GM23338 (cell line): ENCODE measurements at places on chromosomes 16 and 17.

GRCh38 chr16:27799896-27800295, 250.0 kb downstream of the KATNIP start:
- no peak overlapping the region for H3K4me3 ChIP-seq
- no peaks in the 10 kb centered on the region for H3K36me3 ChIP-seq

DNA sequence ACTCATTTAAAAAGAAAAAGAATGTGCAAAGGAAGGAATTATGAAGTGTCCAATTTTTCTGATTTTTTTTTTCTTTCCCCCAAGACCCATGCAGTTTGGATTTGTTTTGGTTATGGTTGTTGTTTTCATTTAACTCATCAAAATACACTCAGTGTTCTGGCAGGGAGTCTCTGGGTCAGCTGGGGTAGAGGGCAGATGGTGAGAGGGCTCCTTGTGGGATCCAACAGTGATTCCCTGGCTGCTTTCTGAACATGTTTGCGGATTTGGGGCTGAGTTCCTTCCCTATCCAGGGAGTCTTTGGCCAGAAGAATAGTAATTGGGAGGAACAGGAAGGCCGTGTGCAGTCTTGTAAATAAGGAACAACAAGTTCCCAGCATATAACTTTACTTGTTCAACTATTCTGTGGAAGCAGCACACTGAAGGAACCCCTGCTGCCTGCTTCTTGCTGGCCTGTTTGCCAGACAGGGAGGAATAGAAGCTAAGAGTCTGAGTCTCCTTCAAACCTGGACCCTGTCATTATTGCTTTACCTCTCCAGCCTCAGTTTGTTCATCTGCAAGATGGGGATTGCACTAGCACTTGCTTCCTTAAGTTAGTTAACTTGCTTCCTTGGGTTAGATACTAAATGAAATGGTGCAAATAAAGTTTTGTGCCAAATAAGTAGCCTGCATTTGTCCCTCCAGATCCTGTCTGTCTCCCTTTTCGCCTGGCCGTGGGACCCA, 32.1 kb downstream of the C17orf67 start:
- no peak overlapping the region for H3K27ac ChIP-seq
- no peaks in the 10 kb centered on the region for H3K27me3 ChIP-seq
- no peak overlapping the region for H3K4me3 ChIP-seq
- no peaks in the 10 kb centered on the region for H3K4me1 ChIP-seq

DNA sequence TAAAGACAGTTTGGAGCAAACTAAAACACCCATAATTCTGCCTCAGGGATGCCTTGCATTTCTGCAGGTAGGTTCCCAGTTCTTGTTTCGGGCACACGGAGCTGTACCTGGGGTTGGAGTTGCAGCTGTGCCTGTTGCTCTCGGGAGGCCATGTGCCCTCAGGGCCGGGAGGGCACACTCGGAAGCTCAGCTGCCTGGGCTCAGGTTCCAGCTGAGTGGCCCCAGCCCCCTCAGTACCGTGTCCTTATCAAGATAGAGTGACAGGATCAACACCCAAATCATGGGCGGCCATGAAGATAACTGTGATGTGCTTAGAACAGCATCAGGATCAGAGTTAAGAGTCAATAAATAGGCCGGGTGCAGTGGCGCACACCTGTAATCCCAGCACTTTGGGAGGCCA, 107.9 kb downstream of the SNX29 start:
- no peak for DNase-seq
- H3K36me3 ChIP-seq: no peaks in the 10 kb centered on the region
- peaks cover 4% of the 10 kb centered on the region; the same call in 1 of the 2 replicates for H3K4me1 ChIP-seq
- H3K27me3 ChIP-seq: peaks cover 11% of the 10 kb centered on the region

- H3K27ac ChIP-seq: no peak overlapping the region
- H3K4me3 ChIP-seq: no peak overlapping the region
- no peaks in the 10 kb centered on the region for H3K36me3 ChIP-seq
- H3K4me1 ChIP-seq: no peaks in the 10 kb centered on the region
Measured at GRCh38 chr17:65953316-65954147, 238.4 kb downstream of the CEP112 start.

DNA sequence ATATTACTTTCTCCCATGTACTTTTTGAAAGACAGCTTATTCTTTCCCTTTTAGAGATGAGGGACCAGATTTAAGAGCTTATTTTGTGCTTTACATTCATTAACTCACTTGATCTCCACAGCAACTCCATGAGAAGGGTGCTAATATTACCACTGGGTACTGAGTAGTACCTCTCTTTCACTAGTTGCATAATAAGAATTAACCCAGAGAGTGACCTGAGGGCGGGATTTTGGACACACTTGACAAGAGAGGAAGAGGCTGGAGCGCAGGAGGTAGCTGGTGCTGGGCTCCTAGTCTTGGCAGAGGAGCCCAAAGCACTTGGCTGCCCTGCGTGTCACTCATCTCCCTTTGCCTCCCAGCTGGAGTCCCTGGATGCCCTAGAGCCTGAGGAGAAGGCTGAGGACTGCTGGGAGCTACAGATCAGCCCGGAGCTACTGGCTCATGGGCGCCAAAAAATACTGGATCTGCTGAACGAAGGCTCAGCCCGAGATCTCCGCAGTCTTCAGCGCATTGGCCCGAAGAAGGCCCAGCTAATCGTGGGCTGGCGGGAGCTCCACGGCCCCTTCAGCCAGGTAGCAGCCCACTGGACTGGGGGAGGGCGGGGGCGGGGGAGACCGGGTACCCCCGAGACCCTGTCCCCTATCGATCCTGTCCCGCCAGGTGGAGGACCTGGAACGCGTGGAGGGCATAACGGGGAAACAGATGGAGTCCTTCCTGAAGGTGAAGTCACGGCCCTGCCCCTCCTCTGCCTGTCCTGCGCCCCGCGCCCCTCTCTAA, 1.7 kb upstream of the MAZ start:
- DNase-seq: peak; percentile 28
- H3K4me3 ChIP-seq: peak overlapping the region; percentile 91
- H3K27me3 ChIP-seq: no peaks in the 10 kb centered on the region
- peaks cover 20% of the 10 kb centered on the region; the same call in 1 of the 2 replicates for H3K36me3 ChIP-seq

- H3K27ac ChIP-seq: 0 out of 2 replicates have a peak overlapping the region, but pooled peaks have one; percentile 28
- DNase-seq: no peak
- no peaks in the 10 kb centered on the region for H3K36me3 ChIP-seq
- H3K4me3 ChIP-seq: no peak overlapping the region
- no peaks in the 10 kb centered on the region for H3K4me1 ChIP-seq
Measured at GRCh38 chr17:58822148-58823050, 66.7 kb downstream of the PPM1E start.

DNA sequence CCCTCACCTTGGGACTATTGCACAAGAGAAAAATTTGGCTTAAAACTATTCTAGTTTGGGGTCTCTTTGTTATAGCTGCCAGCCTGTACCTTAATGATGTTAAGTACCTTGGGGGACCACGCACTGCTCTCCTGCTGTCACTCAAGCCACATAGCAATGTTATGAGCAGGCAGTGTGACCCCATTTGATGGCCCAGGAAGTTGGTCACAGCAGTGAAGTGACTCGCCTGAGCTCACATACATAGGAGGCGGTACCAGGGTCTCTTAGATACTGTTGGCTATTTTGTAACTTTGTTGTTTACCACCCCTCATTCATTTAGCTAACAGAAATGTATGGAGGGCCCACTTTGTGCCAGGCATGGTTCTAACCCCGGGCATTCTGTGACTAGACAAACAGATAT, 16.4 kb downstream of the KCNG4 start:
- DNase-seq: no peak
- H3K4me1 ChIP-seq: peaks cover 4% of the 10 kb centered on the region; the same call in 1 of the 2 replicates
- no peaks in the 10 kb centered on the region for H3K36me3 ChIP-seq
- no peaks in the 10 kb centered on the region for H3K27me3 ChIP-seq
- H3K27ac ChIP-seq: no peak overlapping the region
- H3K4me3 ChIP-seq: no peak overlapping the region

- H3K4me1 ChIP-seq: no peaks in the 10 kb centered on the region; the same call in 1 of the 2 replicates
- no peaks in the 10 kb centered on the region for H3K36me3 ChIP-seq
- H3K4me3 ChIP-seq: no peak overlapping the region
- H3K27ac ChIP-seq: no peak overlapping the region
Measured at GRCh38 chr17:1143573-1143972, 36.2 kb downstream of the ABR start.

GRCh38 chr17:7029659-7030058, 6.2 kb upstream of the SLC16A13 start:
- H3K27ac ChIP-seq: no peak overlapping the region
- DNase-seq: no peak
- no peaks in the 10 kb centered on the region for H3K27me3 ChIP-seq
- H3K4me3 ChIP-seq: no peak overlapping the region
- no peaks in the 10 kb centered on the region for H3K36me3 ChIP-seq
- H3K4me1 ChIP-seq: peaks cover 3% of the 10 kb centered on the region; the same call in 1 of the 2 replicates

DNA sequence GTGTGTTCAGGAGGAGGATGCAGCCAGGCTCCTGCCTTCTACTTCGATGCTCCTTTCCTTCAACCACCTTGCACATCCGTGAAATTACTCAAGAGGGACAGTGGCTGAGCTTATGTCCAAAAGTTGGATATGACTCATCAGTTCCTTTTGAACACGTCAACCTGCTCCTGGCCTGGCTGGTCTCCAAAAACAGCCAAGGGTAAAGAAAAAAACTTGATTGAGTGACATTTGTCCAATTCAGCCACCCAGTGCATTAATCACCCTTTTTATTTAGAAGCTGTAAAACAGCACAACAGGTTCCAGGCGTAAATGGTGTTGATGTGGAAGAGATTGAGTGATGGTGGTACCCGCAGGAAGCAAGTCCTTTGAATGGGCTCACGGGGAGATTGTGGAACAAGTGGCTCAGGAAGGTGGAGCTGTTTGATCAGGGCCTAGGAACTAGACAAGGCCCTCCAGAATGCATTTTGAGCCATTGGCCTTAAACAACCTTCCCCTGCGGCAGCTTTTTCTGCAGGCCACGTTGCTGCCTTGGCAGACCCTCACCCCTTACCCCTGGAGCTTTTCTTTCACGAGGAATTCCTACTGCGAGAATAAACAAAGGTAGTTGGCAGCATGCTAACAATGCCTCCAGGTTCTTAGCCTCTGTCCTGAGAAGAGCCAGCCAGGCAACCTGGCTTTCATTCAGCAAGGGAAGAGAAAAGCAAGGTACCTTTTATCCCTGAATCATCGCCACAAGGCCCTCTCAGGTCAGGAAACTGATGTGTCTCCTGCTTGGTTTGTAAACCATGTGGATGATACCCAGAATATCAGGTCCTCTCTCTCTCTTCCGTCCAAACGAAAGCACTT, 173.3 kb upstream of the CACNG5 start:
- no peaks in the 10 kb centered on the region for H3K36me3 ChIP-seq
- no peak for DNase-seq
- H3K27ac ChIP-seq: no peak overlapping the region

DNA sequence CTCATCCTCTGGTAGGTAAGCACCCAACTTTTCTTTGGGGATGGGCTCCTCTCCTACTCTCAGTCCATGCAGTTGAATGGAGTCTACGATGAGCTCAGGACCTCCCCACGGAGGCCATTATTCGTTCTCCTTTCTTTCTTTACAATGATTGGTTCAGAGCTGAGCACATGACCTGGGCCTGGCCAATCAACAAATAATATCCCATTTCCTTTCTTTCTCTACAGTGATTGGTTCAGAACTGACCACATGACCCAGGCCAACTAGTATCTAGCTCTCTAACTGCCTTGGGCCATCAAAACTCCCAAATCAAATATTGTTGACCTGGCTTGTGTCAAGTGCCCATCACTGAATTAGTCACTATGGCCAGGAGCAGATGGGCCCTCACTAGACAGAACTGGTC, 129.2 kb downstream of the USP31 start:
- H3K27ac ChIP-seq: no peak overlapping the region
- DNase-seq: no peak
- no peak overlapping the region for H3K4me3 ChIP-seq
- H3K4me1 ChIP-seq: no peaks in the 10 kb centered on the region
- no peaks in the 10 kb centered on the region for H3K27me3 ChIP-seq

- H3K27ac ChIP-seq: no peak overlapping the region
- no peaks in the 10 kb centered on the region for H3K36me3 ChIP-seq
- H3K27me3 ChIP-seq: no peaks in the 10 kb centered on the region
Measured at GRCh38 chr17:81192386-81193050, 26.5 kb upstream of the AATK start.

- no peak for DNase-seq
- H3K36me3 ChIP-seq: no peaks in the 10 kb centered on the region
- H3K4me1 ChIP-seq: no peaks in the 10 kb centered on the region; the same call in 1 of the 2 replicates
- H3K27ac ChIP-seq: no peak overlapping the region
- H3K4me3 ChIP-seq: no peak overlapping the region
Measured at GRCh38 chr17:40552806-40553693, 12.2 kb downstream of the CCR7 start.

GRCh38 chr16:11806721-11807120, 9.7 kb upstream of the ZC3H7A start:
- no peaks in the 10 kb centered on the region for H3K27me3 ChIP-seq
- H3K27ac ChIP-seq: no peak overlapping the region
- no peak overlapping the region for H3K4me3 ChIP-seq
- H3K4me1 ChIP-seq: no peaks in the 10 kb centered on the region

DNA sequence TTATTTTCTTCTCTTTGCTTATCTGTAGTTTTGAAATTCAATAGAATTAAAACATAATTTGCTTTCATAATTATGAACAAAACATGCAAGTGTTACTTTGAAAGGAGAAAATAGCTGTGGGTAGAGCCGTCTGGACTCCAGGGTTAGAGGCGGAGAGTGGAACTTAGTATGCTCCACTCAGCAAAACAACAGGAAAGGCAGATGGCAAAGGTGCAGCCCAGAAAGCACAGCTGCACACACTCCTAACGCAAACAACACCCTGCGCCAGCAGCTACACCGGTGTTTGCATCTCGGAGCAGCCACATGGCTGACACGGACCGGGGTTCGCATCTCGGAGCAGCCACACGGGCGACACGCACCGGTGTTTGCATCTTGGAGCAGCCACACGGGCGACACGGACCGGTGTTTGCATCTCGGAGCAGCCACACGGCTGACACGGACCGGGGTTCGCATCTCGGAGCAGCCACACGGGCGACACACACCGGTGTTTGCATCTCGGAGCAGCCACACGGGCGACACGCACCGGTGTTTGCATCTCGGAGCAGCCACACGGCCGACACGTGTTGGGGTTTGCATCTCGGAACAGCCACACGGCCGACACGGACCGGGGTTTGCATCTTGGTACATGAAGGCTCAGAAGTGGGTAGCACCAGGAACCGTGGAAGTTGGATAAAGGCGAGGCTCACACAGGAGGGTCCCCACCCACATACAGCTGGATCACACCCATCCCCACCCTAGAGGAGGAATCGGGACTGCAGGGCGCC, 12.2 kb upstream of the CAPN15 start:
- H3K4me3 ChIP-seq: no peak overlapping the region
- H3K27ac ChIP-seq: no peak overlapping the region
- H3K27me3 ChIP-seq: no peaks in the 10 kb centered on the region
- H3K36me3 ChIP-seq: no peaks in the 10 kb centered on the region
